ENCODE measurements at places on chromosomes 4 and X.

DNA sequence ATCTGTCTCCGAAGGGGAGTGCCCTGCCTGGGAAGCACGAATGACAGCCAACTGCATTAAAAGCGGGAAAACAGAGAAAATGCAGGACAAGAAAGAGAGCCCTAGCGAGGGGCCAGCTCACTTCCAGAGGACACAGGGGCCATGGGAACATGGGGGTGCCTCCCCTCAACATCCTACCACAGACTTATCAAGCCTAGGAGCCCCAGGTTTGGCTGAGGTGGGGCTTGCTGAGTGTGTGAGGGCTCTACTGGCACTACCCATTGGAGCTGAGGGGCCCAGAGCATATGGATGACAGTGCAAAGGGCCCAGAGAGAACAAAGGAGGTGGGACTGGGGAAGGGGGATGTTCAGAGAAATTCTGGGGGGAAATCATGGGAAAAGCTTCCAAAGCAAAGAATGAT, 101.8 kb downstream of the PJA1 start:
- no peak for DNase-seq

DNA sequence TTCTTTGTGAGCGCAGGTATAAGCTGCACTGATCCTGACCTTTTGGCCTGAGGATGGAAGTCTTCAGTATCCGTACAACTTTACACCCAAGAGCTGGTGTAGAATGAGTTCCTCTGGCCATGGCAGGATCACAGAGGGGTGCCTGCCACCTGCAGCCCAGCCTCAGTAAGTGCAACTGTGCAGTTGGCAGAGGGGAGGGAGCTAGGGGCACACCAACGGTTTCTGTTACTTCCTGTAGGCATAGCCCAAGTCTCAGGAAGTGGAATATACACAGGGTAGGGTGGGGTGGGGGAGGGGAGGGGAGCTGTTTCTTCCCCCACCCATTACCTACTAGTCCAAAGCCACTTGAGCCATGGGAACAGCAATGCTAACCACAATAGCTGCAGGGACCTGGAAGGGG, 85.4 kb upstream of the GBA3 start:
- peak; percentile 51 for DNase-seq

- no peak for DNase-seq
Measured at GRCh38 chrX:15570145-15570544, 30.6 kb downstream of the ACE2 start.

DNA sequence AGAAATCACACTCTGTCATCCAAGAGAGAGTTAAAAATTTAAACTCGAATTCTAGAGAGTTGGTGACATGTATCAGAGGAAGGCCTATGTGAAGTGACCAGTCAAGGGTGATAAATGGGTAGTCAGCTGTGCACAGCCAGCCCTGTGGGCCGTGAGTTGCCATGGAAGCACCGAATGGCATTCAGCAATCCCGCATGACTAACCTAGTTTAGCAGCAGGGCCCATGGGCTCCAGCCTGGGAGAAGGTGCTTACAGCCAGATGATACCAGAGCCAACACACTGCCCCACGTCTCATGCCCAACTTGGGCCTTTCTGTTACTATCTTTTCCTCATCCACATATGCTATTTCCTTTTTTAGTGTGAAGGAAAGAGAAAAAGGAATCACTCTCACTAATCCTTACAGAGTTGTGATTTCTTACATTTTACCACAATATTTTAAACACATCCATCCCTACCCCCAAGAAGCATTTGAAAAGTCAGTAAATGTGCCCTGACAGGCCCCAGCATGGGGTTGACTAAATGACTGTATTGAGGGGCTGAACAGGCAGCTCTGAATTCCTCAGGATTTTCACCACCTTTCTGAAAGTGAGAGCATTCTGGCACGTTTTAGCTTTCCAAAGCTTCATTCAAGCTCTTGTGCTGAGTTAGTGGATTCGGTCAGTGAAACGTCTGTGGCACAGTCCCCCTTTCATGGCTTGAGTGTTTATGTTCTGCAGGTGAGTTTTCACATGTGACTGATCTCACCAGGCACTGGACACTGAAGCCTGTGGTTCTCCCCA, 104.2 kb downstream of the AFF1 start:
- DNase-seq, result peak; percentile 57
